ENCODE measurements at places on chromosomes 1 and 21. TPM values are rescaled to one million over a fixed set of nuclear protein-coding genes. Genes with fewer than 3 reads are reported as not detected.

DNA sequence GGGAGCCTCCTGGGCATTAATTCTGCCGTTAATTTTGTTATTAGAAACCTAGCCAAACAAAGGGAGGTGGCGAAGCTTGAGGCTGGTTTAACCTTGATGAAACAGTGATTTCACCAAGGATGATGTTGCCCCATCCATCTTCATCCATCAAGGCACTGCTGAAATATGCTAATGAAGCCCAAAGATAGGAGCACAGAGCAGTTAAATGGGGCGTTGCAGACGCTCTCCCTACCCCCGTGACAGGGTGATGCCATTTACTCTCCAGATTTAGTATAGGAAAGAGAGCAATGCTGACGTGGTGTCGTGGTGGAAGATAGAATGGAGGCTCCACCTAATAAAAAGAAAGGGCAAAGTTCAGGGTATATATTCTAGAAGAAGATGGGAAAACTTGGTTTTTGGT, 84.0 kb downstream of the PBX1 start:
- H3K36me3 ChIP-seq: no peaks in the 10 kb centered on the region
- no peak for DNase-seq
- no peak overlapping the region for H3K4me3 ChIP-seq
- H3K27ac ChIP-seq: no peak overlapping the region
- no peaks in the 10 kb centered on the region for H3K27me3 ChIP-seq

GRCh38 chr21:16002874-16003466, 273.2 kb downstream of the USP25 start:
- H3K27me3 ChIP-seq: no peaks in the 10 kb centered on the region
- no peak for DNase-seq
- H3K27ac ChIP-seq: no peak overlapping the region
- H3K4me3 ChIP-seq: no peak overlapping the region

- H3K4me1 ChIP-seq: no peaks in the 10 kb centered on the region
- H3K4me3 ChIP-seq: no peak overlapping the region
- DNase-seq: no peak
- H3K27ac ChIP-seq: no peak overlapping the region
- no peaks in the 10 kb centered on the region for H3K27me3 ChIP-seq
These were observed 14.8 kb downstream of the PDC start for GRCh38 chr1:186446152-186446551.

DNA sequence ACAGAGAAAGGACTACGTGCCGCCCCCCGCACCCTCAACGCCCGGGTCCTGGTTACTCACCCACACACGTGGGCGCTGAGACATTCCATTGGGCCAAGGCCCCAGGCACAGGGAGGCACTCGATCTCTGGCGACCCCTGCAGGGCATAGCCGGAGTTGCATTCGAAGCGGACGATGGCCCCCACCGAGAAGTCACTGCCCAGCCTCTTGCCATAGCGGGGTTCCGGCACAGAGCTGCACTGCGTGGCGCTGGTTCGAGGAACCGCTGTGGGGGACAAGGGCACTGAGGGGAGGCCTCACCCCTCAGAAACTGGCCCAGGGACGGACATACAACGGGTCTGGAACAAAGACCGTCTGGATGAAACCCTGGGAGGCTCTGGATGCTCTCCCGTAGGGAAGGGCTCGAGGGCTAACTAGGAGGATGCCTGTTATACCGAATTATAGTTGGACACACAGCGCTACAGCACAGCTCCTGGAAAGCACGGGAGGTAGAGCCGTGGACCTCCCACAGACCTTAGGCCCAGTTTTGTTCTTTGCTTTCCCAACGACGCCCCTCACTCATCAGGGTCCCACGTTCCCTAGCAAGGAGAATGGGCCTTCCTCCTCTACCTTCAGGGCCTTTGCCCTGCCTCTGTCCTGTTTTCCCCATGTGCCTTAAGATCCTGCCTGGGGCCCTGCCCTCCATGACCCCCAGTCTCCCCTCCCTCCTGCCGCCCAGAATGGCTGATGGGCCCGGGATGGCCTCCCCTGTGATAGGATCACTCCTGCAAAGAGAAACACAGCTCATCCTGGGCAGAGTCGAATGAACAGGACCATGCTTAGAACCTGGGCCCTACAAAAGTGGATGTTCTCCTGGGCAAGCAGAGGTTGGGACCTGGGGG, 152.8 kb downstream of the ZSCAN20 start:
- H3K36me3 ChIP-seq: no peaks in the 10 kb centered on the region
- no peak overlapping the region for H3K27ac ChIP-seq
- H3K4me1 ChIP-seq: no peaks in the 10 kb centered on the region
- H3K4me3 ChIP-seq: no peak overlapping the region

DNA sequence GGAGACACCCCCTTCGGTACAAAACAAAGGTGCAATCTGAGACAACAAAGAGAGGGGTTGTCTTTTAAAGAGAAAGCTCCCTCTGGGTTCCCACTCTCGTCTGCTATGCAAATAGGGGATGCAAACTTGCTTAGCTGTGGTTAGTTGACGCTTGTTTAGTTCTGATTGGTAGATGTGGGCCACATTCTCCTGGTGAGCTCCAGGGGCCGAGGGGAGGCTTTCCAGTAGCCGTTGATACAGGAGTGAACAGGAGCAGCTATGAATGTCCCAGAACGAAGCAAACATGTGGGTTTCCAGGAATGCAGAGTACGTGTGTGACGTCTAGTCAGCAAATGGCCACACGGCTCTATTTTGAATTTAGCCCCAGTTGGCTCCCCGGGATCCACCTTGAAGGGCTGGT, 14.7 kb downstream of the TFF2 start:
- no peak overlapping the region for H3K4me3 ChIP-seq
- no peaks in the 10 kb centered on the region for H3K36me3 ChIP-seq
- peaks cover 27% of the 10 kb centered on the region for H3K4me1 ChIP-seq
- no peaks in the 10 kb centered on the region for H3K27me3 ChIP-seq

DNA sequence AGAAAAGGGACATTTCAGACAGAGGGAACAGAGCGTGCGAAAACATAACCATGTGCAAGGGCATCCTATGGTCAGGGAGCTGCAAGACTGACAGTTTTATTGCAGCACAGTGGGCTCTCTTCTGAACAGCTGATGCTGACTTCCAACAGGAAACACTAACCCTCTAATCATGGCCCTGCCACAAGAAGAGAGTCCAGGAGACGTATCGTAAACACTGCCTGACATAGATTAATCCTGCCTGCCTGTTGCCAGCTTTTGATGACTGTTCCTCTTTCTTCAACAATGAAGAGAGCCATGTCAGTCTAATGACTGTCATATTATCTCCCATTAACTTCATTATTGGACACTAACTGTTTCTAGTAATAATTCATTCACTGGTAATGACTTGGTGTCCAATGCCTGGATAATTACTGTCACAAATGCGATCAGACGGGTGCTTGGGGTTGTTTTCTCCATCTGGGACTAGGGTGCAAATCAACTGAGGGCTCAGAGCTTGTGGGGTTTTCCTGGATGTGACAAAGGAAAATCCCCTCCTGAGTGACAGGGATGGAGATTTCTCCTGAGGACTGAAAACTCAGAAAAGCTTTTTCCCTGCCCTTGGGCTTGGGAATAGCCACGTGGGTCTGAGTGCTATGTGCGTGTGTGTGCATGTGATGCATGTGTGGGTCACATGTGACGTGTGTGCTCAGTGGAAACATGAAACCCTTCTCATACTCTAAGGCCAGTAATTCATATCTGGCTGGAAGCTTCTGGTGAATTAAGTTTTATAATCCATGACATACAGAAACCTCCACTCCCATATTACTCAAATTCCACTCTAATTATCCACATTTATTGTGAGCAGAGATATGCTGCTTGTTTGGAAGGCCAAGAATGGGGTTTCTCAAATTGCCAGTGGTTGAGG, 144.0 kb upstream of the PLXNA2 start:
- H3K4me3 ChIP-seq: no peak overlapping the region
- no peaks in the 10 kb centered on the region for H3K36me3 ChIP-seq
- no peaks in the 10 kb centered on the region for H3K4me1 ChIP-seq
- H3K27ac ChIP-seq: no peak overlapping the region
- H3K27me3 ChIP-seq: no peaks in the 10 kb centered on the region
- DNase-seq: no peak

Gene GORAB
- 52.8 TPM for total RNA-seq

Gene RABGGTB
- 67.7 TPM for total RNA-seq

GRCh38 chr1:157289424-157290105, 151.4 kb upstream of the ETV3 start:
- no peaks in the 10 kb centered on the region for H3K27me3 ChIP-seq
- no peaks in the 10 kb centered on the region for H3K36me3 ChIP-seq
- no peak overlapping the region for H3K4me3 ChIP-seq

GRCh38 chr21:33644383-33645074, 2.2 kb downstream of the ITSN1 start:
- H3K4me3 ChIP-seq: peak overlapping the region; percentile 99
- H3K36me3 ChIP-seq: no peaks in the 10 kb centered on the region
- no peak for DNase-seq
- H3K4me1 ChIP-seq: peaks cover 7% of the 10 kb centered on the region
- no peaks in the 10 kb centered on the region for H3K27me3 ChIP-seq

DNA sequence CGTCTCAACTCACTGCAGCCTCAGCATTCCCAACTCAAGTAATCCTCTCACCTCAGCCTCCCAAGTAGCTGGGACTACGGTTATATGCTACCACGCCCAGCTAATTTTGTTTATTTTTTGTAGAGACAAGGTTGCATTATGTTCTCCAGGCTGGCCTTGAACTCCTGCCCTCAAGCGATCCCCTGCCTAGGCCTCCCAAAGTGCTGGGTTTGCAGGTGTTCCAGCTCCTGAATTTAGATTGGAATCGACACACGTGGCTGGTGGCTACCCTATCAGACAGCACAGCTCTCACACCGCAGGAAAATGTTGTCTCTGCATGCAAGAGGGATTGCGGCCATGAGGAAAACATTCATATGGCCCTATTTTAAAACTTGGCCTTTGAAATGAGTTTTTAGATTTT, 76.7 kb upstream of the GALNT2 start:
- no peak overlapping the region for H3K27ac ChIP-seq
- DNase-seq: no peak
- no peaks in the 10 kb centered on the region for H3K4me1 ChIP-seq
- no peaks in the 10 kb centered on the region for H3K27me3 ChIP-seq
- no peaks in the 10 kb centered on the region for H3K36me3 ChIP-seq

Gene FCRL4
- 2.5 TPM for total RNA-seq

DNA sequence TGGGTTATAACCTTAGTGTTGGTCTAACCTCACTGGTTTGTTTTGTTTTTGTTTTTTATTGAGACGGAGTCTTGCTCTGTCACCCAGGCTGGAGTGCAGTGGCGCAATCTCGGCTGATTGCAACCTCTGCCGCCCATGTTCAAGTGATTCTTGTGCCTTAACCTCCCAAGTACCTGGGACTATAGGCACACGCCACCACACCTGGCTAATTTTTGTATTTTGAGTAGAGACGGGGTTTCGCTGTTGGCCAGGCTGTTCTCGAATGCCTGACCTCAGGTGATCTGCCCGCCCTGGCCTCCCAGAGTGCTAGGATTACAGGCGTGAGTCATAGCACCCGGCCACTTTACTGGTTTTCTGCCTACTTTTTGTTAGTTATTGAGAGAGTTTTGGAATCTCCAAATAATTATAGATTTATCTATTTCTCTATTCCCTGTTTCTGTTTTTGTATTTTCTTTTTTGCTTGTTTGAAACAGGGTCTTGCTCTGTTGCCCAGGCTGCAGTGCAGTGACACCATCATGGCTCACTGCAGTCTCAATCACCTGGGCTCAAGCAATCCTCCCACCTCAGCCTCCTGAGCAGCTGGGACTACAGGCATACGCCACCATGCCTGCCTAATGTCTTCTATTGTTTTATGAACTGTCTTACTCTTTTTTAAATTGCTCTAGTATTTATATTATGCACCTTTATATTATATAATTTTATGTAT, 21.4 kb downstream of the SMG7 start:
- H3K27ac ChIP-seq: no peak overlapping the region
- H3K4me1 ChIP-seq: no peaks in the 10 kb centered on the region
- no peaks in the 10 kb centered on the region for H3K36me3 ChIP-seq
- H3K27me3 ChIP-seq: no peaks in the 10 kb centered on the region
- DNase-seq: no peak

Gene PIK3CD
- 34.7 TPM for total RNA-seq

Gene ICOSLG
- 11.9 TPM for total RNA-seq

Gene NCMAP
- 6.8 TPM for total RNA-seq

- H3K36me3 ChIP-seq: peaks cover 56% of the 10 kb centered on the region
- DNase-seq: no peak
- H3K27ac ChIP-seq: no peak overlapping the region
- H3K4me3 ChIP-seq: no peak overlapping the region
- no peaks in the 10 kb centered on the region for H3K27me3 ChIP-seq
- no peaks in the 10 kb centered on the region for H3K4me1 ChIP-seq
These were observed 12.4 kb downstream of the OXCT2 start for GRCh38 chr1:39758556-39759435.

Gene CHIA
- total RNA-seq: not detected

Gene FMOD
- 12.5 TPM for total RNA-seq

DNA sequence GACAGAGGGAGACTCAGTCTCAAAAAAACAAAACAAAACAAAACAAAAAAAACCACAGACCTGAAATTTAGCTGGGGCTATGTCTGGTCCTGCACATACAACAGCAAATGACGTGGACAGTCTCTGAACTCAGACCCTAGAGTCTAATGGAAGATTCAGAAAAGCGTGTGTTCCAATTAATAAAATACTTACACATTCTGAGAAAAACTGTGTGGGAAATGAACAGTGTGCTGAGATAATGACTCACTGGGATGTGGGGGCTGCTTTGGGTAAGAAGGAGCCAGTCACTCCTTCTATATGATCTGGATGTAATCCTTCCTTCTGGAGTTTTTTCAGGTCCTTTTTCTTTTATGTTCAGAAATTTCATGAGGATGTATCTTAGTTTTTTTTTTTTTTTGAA, 29.4 kb downstream of the CLDN14 start:
- no peak for DNase-seq
- H3K4me3 ChIP-seq: no peak overlapping the region
- no peaks in the 10 kb centered on the region for H3K36me3 ChIP-seq

Gene TMEM51
- 24.0 TPM for total RNA-seq

DNA sequence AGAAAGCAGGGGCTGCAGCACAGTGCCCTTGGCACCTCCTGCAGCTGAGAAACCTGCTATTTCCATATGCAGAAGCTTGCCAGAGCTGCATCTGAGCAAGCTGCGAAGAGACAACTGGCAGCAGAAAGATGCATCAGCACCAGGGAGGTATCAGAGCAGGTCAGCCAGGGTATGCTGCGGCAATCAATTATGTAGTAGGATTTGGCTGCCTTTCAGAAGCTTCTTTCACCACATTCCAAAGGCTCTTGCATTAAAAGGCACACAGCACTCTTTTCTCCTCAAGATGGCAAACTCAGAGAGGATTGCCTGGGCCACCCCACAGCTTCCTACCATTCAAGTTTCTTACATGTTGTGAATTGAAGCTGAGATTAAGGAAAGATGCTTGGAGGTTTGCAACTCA, 47.6 kb upstream of the RAP1A start:
- H3K36me3 ChIP-seq: no peaks in the 10 kb centered on the region
- H3K4me1 ChIP-seq: no peaks in the 10 kb centered on the region
- no peaks in the 10 kb centered on the region for H3K27me3 ChIP-seq
- no peak overlapping the region for H3K27ac ChIP-seq
- no peak overlapping the region for H3K4me3 ChIP-seq

- no peaks in the 10 kb centered on the region for H3K36me3 ChIP-seq
- peaks cover 8% of the 10 kb centered on the region for H3K27me3 ChIP-seq
- no peak overlapping the region for H3K27ac ChIP-seq
These were observed 2.7 kb downstream of the ATF3 start for GRCh38 chr1:212611000-212611948.

Gene MARK1
- total RNA-seq: 5.0 TPM

Measured in Peyer's patch (tissue), 4 donors.